Bronchial smooth muscle cell (primary cell): ENCODE measurements at places on chromosomes 5 and 9. TPM values are rescaled to one million over a fixed set of nuclear protein-coding genes. Genes with fewer than 3 reads are reported as not detected.

Gene CNTNAP3
- 0.94 and 3.5 TPM in 2 replicates for total RNA-seq

Gene BARX1
- not detected in 2 replicates for total RNA-seq

Gene WDR36
- 43.5 and 87.4 TPM in 2 replicates for total RNA-seq

Gene UIMC1
- total RNA-seq: 26.9 and 28.7 TPM in 2 replicates

Gene PCDHGA10
- 2.3 and 7.1 TPM in 2 replicates for total RNA-seq

Gene TSLP
- total RNA-seq: 2.5 and 15.9 TPM in 2 replicates

Gene ENG
- 11.0 and 13.9 TPM in 2 replicates for total RNA-seq
